ENCODE measurements at places on chromosomes 2 and 18. TPM values are rescaled to one million over a fixed set of nuclear protein-coding genes. Genes with fewer than 3 reads are reported as not detected.

Gene UNC80
- total RNA-seq: not detected

Gene BCS1L
- 59.9 TPM for total RNA-seq

Gene NEB
- 0.48 TPM for total RNA-seq

Gene HOXD9
- 2.5 TPM for total RNA-seq

Gene SLC16A14
- total RNA-seq: 2.1 TPM

Gene ECEL1
- not detected for total RNA-seq

Gene ZNF385B
- total RNA-seq: not detected

Gene TCF7L1
- 0.11 TPM for total RNA-seq

Gene RRM2
- 162 TPM for total RNA-seq

Gene PTPRM
- 13.0 TPM for total RNA-seq

Gene TUBA3E
- 1.0 TPM for total RNA-seq
